Fibroblast of the aortic adventitia (primary cell): ENCODE measurements at places on chromosomes 2 and 18. TPM values are rescaled to one million over a fixed set of nuclear protein-coding genes. Genes with fewer than 3 reads are reported as not detected.

The PLEKHH2 gene
- 5.4 and 20.0 TPM in 2 replicates for total RNA-seq

The ARHGAP15 gene
- total RNA-seq = not detected in 2 replicates

The RNMT gene
- total RNA-seq = 30.0 and 65.0 TPM in 2 replicates

The MROH2A gene
- total RNA-seq = under 0.01 TPM in 1 of 2 replicates, not detected in the other

The MAL gene
- not detected in 2 replicates for total RNA-seq

The ERLEC1 gene
- 64.5 and 72.1 TPM in 2 replicates for total RNA-seq

The CPO gene
- 0.18 TPM in 1 of 2 replicates, not detected in the other for total RNA-seq

The NCKAP1 gene
- 76.4 and 167 TPM in 2 replicates for total RNA-seq

The CYP1B1 gene
- 146 and 199 TPM in 2 replicates for total RNA-seq

The ANKRD29 gene
- total RNA-seq = 6.1 and 17.4 TPM in 2 replicates

The MEP1B gene
- not detected in 2 replicates for total RNA-seq

The MERTK gene
- 0.65 and 2.4 TPM in 2 replicates for total RNA-seq

The ACTG2 gene
- 2.4 TPM in 1 of 2 replicates, not detected in the other for total RNA-seq

The ODC1 gene
- total RNA-seq = 41.4 and 129 TPM in 2 replicates

The C2orf80 gene
- not detected in 2 replicates for total RNA-seq

The PRR30 gene
- not detected in 2 replicates for total RNA-seq

The EMX1 gene
- not detected in 2 replicates for total RNA-seq

The MOGAT1 gene
- not detected in 2 replicates for total RNA-seq

The ABCG8 gene
- not detected in 2 replicates for total RNA-seq

The SLC9A2 gene
- under 0.01 TPM in 1 of 2 replicates, not detected in the other for total RNA-seq

The NEURL3 gene
- total RNA-seq = not detected in 2 replicates

The PTH2R gene
- total RNA-seq = 0.33 TPM in 1 of 2 replicates, not detected in the other

The SOS1 gene
- 27.9 and 36.1 TPM in 2 replicates for total RNA-seq

The CFAP65 gene
- not detected in 2 replicates for total RNA-seq

The ATP8B1 gene
- 11.2 and 80.4 TPM in 2 replicates for total RNA-seq

The CRACDL gene
- total RNA-seq = not detected in 2 replicates

The MAP3K2 gene
- 22.0 and 41.6 TPM in 2 replicates for total RNA-seq

The LIPG gene
- 2.7 and 3.2 TPM in 2 replicates for total RNA-seq

The TRIM43 gene
- total RNA-seq = not detected in 2 replicates

The COA5 gene
- total RNA-seq = 15.0 and 22.6 TPM in 2 replicates

The UPP2 gene
- total RNA-seq = not detected in 2 replicates

The SLC30A3 gene
- 0.09 and 0.25 TPM in 2 replicates for total RNA-seq

The DSC2 gene
- total RNA-seq = 0.82 TPM in 1 of 2 replicates, not detected in the other

The HRH4 gene
- total RNA-seq = under 0.01 TPM in 1 of 2 replicates, not detected in the other

The SP9 gene
- not detected in 2 replicates for total RNA-seq

The ALLC gene
- not detected in 2 replicates for total RNA-seq

The POTEI gene
- total RNA-seq = not detected in 2 replicates

The CNTNAP5 gene
- under 0.01 TPM in 1 of 2 replicates, not detected in the other for total RNA-seq

The DNAH7 gene
- total RNA-seq = 2.6 and 2.7 TPM in 2 replicates

The POTEC gene
- under 0.01 TPM in 1 of 2 replicates, not detected in the other for total RNA-seq

The SULT1C2 gene
- 0.27 and 2.6 TPM in 2 replicates for total RNA-seq

The PPP1R1C gene
- 1.4 TPM in 1 of 2 replicates, not detected in the other for total RNA-seq

The TMEM178A gene
- total RNA-seq = 0.36 TPM in 1 of 2 replicates, not detected in the other

The PJVK gene
- total RNA-seq = 1.6 and 2.3 TPM in 2 replicates

The TXNDC2 gene
- 0.16 and 0.27 TPM in 2 replicates for total RNA-seq

The ADGRF3 gene
- total RNA-seq = 0.09 TPM in 1 of 2 replicates, not detected in the other
